ENCODE measurements at places on chromosomes 7 and 10.

- no peak for DNase-seq
Observed at GRCh38 chr7:40983111-40983510, 719.8 kb downstream of the INHBA start.

DNA sequence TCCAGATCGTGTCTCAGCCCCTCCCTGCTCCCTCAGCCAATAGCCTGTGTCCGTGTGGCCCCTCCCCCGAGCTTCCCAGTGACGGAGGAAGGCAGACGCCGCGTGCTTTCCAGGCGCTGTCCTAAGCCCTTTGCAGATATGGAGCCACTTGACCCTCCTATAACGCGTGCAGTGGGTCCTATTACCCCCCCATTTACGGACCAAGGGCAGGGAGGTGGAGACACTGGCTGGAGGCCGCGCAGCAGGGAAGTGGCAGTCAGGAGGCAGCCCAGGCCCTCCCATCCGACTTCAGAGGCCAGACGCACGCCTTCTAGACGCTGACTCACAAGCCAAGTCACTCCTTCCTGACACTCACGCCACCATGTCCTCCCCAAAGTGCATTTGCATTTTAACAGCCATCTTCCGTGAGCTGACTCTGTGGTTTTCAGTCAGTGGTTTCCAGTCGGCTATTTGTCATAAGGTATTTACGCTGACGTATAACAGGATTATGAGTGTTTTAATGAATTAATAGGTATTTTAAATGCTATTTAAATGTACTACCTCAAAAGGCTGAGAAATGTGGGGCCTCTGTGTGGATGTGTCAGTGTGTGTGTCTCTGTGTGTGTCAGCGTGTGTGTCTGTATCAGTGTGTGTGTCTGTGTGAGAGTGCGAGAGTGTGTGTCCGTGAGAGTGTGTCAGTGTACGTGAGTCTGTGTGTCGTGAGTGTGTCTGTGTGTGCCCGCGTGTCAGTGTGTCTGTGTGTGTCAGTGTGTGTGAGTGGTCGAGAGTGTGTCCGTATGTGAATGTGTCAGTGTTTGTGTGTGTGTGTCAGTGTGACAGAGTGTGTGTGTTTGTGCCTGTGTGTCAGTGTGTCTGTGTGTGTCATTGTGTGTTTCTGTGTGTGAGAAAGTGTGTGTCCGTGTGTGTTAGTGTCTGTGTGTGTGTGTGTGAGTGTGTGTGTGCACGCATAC lies 92.0 kb upstream of the INSIG1 start:
- DNase-seq = peak; percentile 94

DNA sequence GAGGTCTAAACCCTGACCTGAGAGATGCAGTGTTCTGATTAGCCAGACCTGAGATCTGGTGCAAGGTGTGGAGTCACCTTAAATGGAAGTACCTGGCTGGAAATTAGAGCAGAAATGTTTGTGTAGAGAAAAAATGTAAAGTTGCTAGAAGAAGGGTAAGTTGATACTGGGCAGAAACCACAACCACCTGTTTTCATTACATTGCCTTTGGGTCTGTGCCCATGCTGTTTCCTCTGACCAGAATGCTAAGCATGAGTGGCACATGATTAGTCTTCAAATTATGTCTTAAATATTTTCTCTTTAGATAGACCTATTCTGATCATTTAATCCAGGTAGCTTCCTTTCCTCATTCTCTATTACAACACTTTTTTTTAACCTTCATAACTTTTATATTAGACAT lies 69.0 kb downstream of the CASD1 start:
- DNase-seq = no peak

GRCh38 chr7:17771901-17772408 lies 168.3 kb downstream of the SNX13 start:
- DNase-seq = no peak

DNA sequence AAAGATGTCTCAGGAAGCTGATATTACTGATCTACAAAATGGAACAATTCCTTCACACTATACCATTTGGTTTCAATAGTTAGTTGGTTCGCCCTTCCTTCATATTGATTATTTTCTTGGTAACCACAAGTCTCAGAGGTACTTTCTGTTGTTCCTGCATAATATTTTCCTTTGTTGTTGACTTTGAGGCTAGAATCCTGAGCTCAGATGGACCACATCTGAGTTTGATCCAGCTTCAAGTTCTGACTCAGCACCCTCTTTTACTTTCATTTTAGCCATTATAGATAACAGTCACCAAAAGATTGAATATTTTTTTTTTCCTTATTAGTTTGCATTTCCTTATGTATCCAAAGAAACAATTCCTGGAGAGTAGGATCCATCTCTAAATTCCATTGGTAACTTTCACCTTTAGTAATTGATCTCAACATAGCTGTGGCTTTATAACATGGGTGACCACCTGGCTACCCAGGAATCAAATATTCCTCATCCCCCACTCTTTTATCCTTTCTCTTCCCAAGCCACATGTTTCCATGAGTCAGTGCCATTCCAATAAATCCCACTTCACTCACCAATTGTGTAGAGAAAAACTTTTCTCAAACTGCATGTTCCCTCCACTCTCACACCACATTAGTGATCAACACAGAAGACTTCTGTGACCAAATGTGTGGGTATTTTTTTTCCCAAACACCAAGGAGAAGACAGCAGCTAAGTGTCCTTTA lies 9.7 kb upstream of the ABCA13 start:
- no peak for DNase-seq

DNA sequence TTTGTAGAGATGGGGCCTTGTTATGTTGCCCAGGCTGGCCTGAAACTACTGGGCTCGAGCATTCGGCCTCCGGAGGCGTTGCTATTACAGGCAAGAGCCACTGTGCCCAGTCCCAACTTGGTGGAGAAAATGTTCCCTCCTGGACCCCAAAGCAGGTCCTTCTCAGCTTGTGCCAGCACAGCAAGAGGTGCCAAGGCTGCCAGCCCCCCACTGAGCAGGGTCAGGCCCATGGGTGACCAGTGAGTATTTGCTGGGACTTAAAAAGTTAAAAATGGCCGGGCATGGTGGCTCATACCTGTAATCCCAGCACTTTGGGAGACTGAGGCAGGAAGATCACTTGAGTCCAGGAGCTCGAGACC lies 4.6 kb downstream of the MAFK start:
- DNase-seq = no peak

DNA sequence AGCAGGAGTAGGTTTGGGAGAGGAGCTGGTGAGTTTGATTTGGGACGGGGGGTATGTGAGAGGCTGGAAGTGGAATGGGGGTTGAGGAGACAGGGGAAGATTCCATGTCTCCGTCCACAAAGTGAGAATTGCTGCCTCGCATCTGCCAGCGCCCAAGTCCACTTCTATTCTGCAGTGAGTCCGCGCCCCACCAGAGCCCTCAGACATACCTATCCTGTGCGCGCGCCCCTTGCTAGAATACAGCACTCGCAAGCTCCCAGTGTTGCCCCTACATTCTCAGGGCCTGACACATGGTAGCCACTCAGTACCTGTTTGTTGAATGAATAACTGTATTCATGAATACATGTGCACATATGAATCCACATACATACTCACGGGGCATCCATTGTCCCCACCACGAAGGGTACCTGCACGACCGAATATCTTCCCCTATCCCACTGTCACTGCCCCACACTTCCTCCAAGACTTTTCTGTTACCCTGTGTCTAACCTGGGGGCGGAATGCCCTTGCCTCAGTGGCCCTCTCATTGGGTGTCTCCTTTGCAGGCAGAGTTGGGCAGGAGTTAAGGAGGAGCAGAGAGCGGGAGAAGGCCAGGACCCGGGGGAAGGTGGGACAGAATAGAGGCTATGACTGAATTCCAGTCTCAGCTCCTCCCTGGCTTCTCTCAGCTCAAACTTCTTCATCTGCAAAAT lies 19.9 kb downstream of the POLL start:
- DNase-seq = no peak

DNA sequence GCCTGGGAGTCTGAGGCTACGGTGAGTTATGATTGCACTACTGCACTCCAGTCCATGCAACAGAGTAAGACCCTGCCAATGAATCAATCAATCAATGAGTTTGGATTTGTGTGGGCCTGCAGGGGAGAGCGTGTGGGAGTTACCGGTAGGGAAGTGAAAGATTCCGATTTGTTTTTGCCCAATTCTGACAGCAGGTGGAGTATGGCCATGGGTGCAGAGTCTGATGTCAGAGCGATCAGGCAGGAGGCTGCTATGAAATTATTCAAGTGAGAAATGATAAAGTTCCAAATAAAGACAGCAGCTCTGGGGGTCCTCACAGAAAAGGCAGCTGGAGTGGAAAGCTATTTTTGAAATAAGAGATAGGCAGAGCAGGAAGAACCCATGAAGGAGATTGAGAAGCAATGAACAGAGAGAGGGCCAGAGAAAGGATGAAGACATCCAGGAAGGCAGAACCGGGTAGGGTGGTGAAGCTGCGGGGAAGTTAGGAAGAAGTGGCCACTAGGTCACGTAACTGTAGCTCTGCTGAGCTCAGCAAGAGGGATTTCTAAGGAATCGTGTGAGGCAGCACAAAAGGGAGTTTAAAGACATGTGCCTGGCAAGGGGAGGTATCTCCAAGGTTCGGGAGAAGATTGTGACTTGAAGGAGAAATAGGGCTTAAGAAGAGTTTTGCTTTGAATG lies 93.7 kb upstream of the NMT2 start:
- DNase-seq = no peak

- DNase-seq = no peak
Observed at GRCh38 chr10:125442856-125443540, 240.0 kb downstream of the TEX36 start.

- no peak for DNase-seq
Observed at GRCh38 chr10:113600569-113600968, 47.7 kb downstream of the HABP2 start.

GRCh38 chr10:86878983-86879713 lies 78.3 kb downstream of the MMRN2 start:
- DNase-seq = no peak

DNA sequence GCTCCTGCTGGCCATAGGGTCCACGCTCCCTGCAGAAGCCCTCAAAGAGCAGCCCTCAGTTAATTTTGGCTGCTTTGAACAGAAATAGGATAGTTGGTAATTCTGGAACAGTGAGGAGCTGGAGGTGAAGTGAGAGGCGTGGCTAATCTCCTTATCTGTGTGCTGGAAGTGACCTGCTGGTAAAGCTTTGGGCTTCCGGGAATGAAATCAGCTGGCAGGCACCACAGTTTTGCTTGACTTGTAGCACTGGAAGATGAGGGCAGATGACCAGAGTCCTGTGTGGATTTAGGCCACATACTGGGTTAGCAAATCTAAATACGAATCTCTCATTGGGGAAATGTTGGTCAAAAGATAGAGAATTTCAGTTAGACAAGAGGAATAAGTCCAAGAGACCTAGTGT lies 10.2 kb downstream of the ATP6V0E2 start:
- DNase-seq = no peak

- DNase-seq = no peak
Observed at GRCh38 chr10:84765086-84765485, 436.7 kb downstream of the CCSER2 start.

- DNase-seq = no peak
Observed at GRCh38 chr7:74097937-74098614, 14.5 kb downstream of the LIMK1 start.

GRCh38 chr10:62093863-62094291 lies 174.8 kb downstream of the RTKN2 start:
- DNase-seq = no peak

- no peak for DNase-seq
Observed at GRCh38 chr10:71597821-71598498, 121.6 kb downstream of the C10orf105 start.

DNA sequence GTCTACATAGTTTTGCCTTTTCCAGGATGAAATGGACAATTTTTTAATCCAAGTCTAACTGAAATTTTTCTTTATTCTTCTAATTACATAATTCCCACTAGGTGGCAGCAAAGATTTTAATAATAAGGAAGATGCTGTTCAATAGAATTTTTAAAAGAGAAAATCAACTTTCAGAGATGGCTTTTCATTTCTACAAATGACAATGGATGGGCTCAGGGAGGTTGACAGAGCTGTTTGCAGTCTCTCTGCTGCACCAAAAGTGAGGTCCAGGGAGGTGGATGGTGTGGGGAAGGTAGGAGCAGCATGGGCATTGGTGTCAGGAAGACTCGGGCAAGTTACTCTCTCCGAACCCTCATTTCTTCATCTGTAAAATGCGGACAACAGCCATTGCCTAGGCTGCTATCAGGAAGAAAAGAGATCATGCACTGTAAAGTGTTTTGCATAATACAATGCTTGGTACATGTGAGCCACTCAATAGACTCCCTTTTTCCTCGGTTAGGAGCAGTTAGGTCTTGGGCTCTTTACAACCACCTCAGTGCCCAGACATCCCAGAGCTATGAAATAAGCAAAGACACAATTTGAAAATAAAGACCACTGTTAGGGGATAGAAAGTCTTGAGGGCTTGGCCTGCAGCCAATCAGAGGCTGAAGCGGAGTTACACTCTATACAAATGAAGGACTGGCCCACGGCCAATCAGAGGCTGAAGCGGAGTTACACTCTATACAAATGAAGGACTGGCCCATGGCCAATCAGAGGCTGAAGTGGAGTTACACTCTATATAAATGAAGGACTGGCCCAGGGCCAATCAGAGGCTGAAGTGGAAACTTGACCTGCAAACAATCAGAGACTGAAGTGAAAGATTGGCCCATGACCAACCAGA lies 107.1 kb downstream of the ABLIM1 start:
- no peak for DNase-seq

DNA sequence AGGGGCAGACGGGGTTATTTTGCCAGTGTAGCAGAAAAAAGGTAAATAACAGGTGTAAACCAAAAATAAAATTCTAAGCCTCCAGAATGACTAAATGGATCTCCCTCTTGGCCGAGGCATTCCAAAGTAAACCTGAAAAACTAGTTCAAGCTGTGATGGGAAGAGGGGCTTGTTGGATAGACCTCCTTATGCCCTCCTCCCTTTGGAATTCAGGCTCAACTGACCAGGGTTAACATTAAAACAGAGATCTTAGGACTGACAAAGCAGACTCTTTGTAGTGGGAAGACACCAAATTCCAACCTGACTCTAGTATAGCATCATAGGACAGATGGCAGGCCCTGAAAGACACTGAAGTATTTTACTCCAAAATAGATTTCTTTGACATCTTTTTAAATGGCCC lies 113.8 kb upstream of the ITGB1 start:
- DNase-seq = no peak

- DNase-seq = no peak
Observed at GRCh38 chr10:77561991-77562390, 75.6 kb downstream of the KCNMA1 start.

DNA sequence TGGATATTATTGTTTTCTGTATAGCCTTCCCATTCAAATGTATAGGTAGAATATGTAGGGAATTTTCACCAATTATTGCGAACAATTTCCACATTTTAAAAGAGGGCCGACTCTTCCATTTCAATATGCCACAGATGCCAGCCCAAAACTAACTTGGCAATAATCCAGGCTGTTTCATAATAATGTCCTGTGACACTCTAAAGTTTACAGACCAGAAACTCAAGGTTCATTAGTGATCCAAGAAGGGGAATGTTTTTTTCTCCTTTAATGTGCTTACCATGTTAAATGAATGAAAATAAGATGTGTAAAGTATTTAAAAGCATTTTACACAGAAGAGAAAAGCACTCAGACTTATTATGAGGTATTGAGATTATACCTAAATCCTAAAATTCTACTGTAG lies 63.0 kb upstream of the FAM3C start:
- no peak for DNase-seq

GRCh38 chr7:2494191-2495130 lies 18.3 kb upstream of the GRIFIN start:
- no peak for DNase-seq

GRCh38 chr10:99232360-99232999 lies 3.2 kb downstream of the HPSE2 start:
- no peak for DNase-seq
